ENCODE measurements at places on chromosomes 11 and 22.

GRCh38 chr11:116833816-116834534 lies 3.4 kb downstream of the APOA1 start:
- no peak for DNase-seq

- no peak for DNase-seq
Observed at GRCh38 chr22:23705358-23705757, 14.5 kb downstream of the RGL4 start.

- DNase-seq: no peak
Observed at GRCh38 chr11:113881856-113882255, 6.5 kb upstream of the USP28 start.

- DNase-seq: no peak
Observed at GRCh38 chr11:27148506-27148905, 107.9 kb downstream of the BBOX1 start.

Measured in astrocyte (in vitro differentiated cells and primary cell).